ENCODE measurements at places on chromosomes 11 and 22. TPM values are rescaled to one million over a fixed set of nuclear protein-coding genes. Genes with fewer than 3 reads are reported as not detected.

Gene H19
- 2,033 TPM for polyA plus RNA-seq

Gene ABCC8
- polyA plus RNA-seq, result 1.2 TPM

Gene HEPHL1
- polyA plus RNA-seq, result 0.33 TPM

Gene KCTD21
- 8.0 TPM for polyA plus RNA-seq

Gene MYRF
- 23.1 TPM for polyA plus RNA-seq

Gene AGBL2
- 10.7 TPM for polyA plus RNA-seq

Gene KCNE3
- polyA plus RNA-seq, result 26.1 TPM

Gene EFCAB6
- polyA plus RNA-seq, result 6.5 TPM

Gene ABCG4
- polyA plus RNA-seq, result 1.0 TPM

Gene DRICH1
- 4.3 TPM for polyA plus RNA-seq

- no peak for DNase-seq
These were observed 12.3 kb downstream of the TSKU start for GRCh38 chr11:76795290-76795935.

GRCh38 chr11:63621071-63621470, 6.8 kb upstream of the PLAAT3 start:
- DNase-seq, result no peak

DNA sequence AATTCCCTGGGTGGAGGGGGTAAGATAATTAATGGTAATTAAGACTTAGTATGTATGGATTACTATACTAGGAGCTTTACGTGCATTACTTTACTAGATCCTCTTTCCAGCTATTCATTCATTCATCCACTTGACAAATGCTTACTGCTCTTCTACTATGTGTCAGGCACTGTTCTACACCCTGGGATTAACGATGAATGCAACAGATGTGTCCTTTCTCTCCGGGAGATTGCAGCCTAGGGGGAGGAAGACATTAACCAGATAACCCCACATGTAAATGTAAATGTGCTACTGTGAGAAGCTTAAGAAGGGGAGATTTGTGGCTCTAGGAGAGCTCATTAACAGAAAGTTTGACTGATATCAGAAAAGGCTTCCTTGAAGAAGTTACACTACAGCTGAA, 1.7 kb downstream of the ANKK1 start:
- DNase-seq, result no peak

DNA sequence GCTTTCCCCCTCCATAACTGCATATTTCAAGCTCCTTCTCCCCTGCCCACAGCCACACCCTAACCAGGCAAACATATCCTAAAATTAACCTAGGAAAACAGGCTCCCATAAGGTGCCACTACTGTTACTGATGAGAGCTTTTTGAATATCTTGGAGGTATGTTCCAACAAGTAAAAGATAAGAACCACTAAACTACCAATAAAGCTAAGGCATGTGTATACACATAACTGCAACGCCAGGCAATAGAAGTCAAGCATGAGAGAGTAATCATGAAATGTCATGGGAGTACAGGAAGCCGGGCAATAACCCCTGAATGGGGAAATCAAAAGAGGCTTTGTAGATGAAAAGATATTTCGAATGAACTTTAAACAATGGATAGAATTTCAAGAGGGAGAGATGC, 9.3 kb downstream of the MMP13 start:
- no peak for DNase-seq

GRCh38 chr22:40313007-40313406, 33.3 kb upstream of the ADSL start:
- DNase-seq, result no peak

DNA sequence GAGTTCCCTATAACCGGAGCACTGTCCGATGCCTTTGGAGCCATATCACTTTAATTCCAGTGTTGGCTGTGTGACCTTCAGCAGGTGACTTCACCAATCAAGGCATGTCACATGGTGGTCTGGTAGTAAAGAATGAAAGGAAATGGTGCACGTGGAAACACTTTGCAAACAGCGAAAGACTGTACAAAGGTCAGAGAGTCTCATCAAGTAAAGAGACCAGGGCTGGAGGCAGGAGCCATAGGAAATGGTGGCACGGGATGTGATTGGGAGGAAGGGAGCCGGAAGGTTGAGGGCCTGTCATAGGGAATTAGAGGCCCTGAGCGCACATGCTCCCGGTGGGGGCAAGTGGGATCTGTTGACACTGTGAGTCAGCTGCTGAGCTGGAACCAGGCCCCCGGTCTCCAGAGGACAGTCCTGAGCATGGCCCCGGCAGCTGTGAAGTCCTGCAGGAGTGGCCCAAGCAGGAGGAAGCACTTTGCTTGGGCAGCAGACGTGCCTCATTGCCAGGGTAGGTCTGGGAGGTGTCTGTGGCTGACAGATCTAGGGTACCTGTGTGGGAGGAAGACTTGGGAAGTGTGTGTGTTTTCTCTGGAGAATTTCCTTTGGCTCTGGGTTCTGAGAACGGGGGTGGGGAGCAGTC, 2.0 kb downstream of the DAGLA start:
- no peak for DNase-seq

- DNase-seq, result no peak
These were observed 14.3 kb upstream of the FGF19 start for GRCh38 chr11:69718147-69718546.

GRCh38 chr11:61659413-61660196, 20.6 kb upstream of the DAGLA start:
- no peak for DNase-seq

DNA sequence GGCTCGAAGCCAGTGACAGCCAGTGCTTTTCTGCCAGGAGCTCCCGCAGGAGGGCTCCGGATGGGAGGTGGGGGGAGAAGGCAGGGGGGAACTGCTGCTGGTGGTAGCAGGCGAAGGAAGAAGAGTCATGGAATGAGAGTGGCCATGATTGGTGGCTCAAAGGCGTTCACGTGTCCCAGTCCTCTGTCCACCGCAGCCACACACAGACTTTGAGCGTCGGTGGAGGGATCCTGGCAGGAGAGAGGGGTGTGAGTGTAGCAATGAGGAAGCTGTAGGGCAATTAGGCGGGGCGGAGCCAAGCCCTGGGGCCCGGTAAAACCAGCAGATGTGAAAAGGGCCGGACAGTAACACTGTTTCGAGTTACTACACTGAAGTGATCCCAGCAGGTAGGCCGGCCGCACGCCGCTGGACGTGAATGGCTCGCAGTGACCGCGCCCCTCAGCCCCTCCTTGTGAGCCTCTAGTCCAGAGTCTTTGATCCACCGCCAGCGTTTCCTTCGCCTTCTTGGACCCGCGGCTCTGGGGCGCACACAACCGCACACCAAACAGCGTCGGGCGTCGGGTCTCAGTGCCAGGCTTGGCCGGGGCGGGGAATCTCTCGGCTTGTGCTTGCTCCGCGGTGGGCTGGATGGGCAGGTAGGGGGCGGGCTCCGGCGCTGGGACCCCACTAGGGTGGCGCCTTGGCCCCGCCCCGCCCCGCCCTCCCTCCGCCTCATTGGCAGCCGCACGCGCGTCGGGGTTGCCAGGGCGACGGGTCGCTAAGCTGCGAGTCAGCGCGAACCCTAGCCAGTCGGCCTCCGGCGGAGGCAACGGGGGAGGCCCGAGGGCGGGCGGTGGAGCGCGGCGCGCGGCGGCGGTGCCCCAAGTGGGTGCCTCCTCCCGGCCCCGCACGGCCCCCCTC, at the start of gene LRRC10B:
Gene LRRC10B (plus strand): TSS at position 788 of the 900 bp plus-strand sequence. CDS start 250 bp downstream, outside the sequence.
- DNase-seq, result peak; percentile 76

GRCh38 chr11:54930930-54931329, 224.3 kb downstream of the OR4A5 start:
- no peak for DNase-seq

- DNase-seq, result no peak
These were observed 571.8 kb downstream of the BRD1 start for GRCh38 chr22:49255741-49256318.

GRCh38 chr11:63841554-63841953, 2.6 kb downstream of the MARK2 start:
- DNase-seq, result no peak

- no peak for DNase-seq
These were observed 93.0 kb downstream of the SCN3B start for GRCh38 chr11:123561431-123561800.

DNA sequence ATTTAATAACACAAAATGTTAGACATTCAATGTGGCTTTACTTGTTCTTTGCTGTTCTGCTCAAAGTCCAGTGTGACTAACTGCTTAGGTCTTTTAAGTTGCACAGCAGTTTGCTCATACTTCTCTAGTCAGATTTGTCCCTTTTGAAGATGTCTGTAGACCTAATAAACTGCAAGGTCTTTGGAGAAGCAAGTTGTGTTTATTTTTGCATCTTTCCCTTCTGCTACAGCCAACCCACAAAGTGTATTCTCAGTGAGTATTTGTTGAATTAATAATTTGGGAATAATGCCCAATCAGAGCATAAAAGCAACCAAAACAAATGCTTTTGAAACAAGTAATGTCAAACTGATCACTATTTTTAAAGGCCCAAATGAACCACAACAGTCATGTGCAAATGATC, 312.5 kb downstream of the CADM1 start:
- no peak for DNase-seq

- no peak for DNase-seq
These were observed 19.7 kb downstream of the SLC37A2 start for GRCh38 chr11:125082611-125083311.

DNA sequence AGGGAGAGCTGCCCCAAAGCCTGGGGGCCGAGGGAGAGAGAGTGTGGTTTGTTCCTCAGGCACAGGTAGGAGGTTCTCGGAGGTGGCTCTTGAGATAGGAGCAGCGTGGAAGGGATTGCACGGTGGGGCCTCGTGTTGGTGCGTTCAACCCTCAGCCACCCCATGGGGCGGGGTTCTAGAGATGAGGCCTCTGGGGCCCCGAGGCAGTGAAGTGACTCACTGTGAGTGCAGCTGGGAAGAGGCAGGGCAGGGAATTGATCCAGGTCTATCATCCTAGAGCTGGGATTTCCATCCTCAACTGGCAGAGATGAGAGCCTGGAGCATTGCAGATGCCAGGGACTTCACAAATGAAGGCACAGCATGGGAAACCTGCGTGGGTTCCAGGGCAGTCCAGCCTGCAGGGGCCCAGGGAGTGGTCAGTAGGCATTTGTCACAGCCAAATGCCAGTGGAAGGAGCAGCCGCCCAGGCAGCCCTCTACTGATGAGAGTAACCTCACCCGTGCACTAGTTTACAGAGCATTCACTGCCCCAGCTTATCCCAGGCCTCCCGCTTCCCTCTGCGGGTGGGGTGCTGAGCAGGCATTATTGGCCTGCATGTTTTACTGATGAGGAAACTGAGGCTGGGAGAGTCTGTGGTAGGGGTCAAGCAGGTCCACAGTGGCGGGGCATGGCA, 5.1 kb upstream of the SMARCB1 start:
- DNase-seq, result no peak

DNA sequence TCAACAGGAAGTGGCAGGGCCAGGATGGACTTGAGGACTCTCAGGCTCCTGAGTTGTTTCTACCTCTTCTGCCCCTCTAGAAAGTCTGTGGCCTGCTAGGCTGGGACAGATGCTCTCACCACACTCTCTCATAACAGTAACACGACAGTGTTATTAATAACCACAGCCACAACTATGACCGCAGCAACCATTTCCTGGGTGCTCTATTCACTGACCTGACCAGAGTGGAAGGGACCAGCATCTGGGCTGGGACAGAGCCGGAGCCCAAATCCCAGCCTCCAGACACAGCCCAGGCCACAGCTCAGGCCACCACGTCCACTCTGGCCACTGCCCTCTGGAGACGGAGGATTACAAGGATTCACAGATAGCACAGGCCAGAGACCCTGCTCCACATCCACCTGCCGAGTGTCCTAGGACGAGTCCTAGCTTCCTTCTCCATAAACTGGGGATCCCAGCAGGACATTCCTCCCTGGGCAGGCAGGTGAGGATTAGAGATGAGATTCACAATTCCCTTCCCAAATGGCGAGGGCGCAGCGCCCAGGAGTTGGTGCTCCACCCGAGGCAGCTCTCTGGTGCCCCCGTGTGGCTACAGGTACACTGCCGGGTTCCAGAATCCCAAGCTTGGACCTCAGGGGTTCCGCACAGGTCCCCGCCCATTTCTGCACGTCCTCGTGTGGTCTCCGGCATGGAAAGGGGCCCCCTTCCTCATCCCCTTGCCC, 7.1 kb downstream of the PNPLA5 start:
- no peak for DNase-seq

DNA sequence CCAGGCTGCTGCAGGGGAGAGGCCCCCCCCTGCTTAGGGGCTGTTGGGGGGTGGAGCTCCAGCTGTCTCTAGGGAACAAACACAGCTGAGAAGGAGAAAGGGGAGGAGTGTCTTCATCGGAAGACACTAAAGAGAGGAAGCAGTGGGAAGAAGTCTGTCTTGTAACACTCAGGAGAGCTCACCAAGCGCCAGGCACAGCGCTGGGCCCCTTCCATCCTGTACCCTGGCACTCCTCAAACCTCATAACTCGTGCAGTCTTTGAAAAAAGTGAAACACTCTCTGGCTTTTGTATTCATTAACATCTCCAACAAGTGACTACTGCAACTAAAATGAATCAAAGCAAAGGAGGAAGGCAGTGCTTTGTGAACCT, 67.4 kb upstream of the PRDM11 start:
- DNase-seq, result no peak

Data from left kidney (tissue), 8 donors.